ENCODE measurements at places on chromosomes 2 and 18. TPM values are rescaled to one million over a fixed set of nuclear protein-coding genes. Genes with fewer than 3 reads are reported as not detected.

The ABCG8 gene
- not detected for total RNA-seq

The AQP12A gene
- total RNA-seq, result not detected

The IL1R2 gene
- total RNA-seq, result not detected

The MC4R gene
- not detected for total RNA-seq

The PARD6G gene
- 0.18 TPM for total RNA-seq

The COL3A1 gene
- not detected for total RNA-seq

The MC2R gene
- not detected for total RNA-seq

- no peaks in the 10 kb centered on the region for H3K4me1 ChIP-seq
- no peaks in the 10 kb centered on the region for H3K27me3 ChIP-seq
- no peak overlapping the region for H3K27ac ChIP-seq
- DNase-seq, result no peak
Measured at GRCh38 chr2:203412546-203413331, 84.5 kb downstream of the ABI2 start.

DNA sequence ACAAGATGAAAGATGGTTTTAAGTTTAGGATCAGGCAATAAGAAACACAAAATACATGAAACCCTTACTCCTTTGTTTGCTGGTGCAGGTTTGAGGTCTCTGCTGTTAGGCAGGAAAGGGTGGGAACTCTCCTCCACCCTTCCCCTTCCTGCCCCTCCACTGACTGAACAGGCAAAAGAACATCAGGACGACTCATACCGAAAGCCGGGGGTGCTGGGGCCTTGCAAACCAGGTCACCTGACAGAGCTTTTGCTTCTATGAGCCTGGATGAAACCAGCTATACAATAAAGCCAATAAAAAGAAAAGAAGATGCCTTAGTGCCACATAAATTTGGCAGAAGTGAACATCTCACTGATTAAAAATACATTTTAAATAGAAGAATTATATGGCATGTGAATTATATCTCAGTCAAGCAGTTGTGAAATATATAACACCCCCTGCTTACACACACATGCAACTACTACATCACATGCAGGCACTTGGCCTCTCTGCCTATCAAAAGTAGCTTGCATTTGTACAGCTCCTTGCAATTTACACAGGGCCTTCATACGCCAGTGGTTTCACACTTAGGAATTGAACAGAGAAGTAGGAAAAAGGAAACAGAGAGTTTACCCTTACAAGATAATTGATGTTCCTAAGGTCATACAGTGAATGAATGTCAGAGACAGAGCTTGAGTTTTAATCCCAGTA lies 215.1 kb upstream of the TRIB2 start:
- peak; percentile 91 for DNase-seq
- H3K27ac ChIP-seq, result peak overlapping the region; percentile 92
- H3K27me3 ChIP-seq, result no peaks in the 10 kb centered on the region
- peak overlapping the region; percentile 54 for H3K4me3 ChIP-seq
- H3K36me3 ChIP-seq, result peaks cover 46% of the 10 kb centered on the region
- peaks cover 93% of the 10 kb centered on the region for H3K4me1 ChIP-seq

GRCh38 chr18:47323158-47323557 lies 71.7 kb upstream of the SKOR2 start:
- no peak overlapping the region for H3K27ac ChIP-seq
- H3K4me3 ChIP-seq, result no peak overlapping the region
- no peaks in the 10 kb centered on the region for H3K36me3 ChIP-seq
- H3K4me1 ChIP-seq, result peaks cover 4% of the 10 kb centered on the region
- DNase-seq, result no peak

- no peak overlapping the region for H3K4me3 ChIP-seq
- no peak for DNase-seq
- no peaks in the 10 kb centered on the region for H3K4me1 ChIP-seq
Measured at GRCh38 chr2:236395067-236395466, 130.9 kb upstream of the ASB18 start.

- H3K4me1 ChIP-seq, result no peaks in the 10 kb centered on the region
- no peaks in the 10 kb centered on the region for H3K36me3 ChIP-seq
- no peak for DNase-seq
Measured at GRCh38 chr18:37721544-37722522, 156.2 kb upstream of the CELF4 start.

DNA sequence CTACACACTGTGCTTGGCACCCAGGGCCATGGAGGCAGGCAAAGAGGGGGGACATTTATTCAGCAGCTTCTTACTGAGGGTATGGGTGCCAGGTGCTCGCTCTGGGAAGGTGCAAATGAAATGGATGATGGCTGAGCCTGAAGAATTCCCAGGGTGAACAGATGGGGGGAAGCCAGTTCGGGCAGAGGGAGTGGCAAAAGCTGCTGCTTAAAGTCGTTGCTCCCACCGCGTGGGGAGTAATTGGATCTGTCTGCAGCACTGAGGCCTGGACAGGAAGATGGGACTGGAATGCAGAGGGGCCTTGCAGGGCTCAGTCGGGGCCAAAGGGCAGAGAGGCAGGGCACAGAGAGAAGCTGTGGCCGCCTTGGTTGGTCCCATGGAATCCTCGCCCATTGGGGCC lies 51.2 kb downstream of the NEDD4L start:
- no peak overlapping the region for H3K27ac ChIP-seq
- H3K4me1 ChIP-seq, result no peaks in the 10 kb centered on the region
- DNase-seq, result no peak
- H3K4me3 ChIP-seq, result no peak overlapping the region
- no peaks in the 10 kb centered on the region for H3K27me3 ChIP-seq

DNA sequence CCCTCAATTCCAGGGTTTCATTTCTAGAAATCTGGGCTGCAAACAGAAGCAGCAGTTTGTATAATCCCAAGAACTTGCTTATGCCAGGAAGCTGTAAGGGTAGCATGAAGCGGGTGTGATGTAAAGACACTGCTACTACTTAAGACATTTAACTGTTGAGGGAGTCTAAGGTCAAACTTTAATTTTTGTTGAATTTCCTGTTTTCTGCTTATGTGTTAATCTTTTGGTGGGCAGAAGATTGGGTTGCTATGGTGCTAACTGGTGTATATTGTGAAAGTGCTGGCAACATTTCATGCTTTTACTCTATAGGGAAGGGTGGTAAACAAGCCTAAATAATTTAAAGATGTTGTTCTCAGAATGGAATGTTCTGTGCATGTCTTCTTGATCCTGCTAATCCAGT lies 2.7 kb downstream of the NCOA1 start:
- no peak for DNase-seq
- H3K4me3 ChIP-seq, result peak overlapping the region; percentile 5
- H3K36me3 ChIP-seq, result no peaks in the 10 kb centered on the region
- H3K27me3 ChIP-seq, result no peaks in the 10 kb centered on the region

DNA sequence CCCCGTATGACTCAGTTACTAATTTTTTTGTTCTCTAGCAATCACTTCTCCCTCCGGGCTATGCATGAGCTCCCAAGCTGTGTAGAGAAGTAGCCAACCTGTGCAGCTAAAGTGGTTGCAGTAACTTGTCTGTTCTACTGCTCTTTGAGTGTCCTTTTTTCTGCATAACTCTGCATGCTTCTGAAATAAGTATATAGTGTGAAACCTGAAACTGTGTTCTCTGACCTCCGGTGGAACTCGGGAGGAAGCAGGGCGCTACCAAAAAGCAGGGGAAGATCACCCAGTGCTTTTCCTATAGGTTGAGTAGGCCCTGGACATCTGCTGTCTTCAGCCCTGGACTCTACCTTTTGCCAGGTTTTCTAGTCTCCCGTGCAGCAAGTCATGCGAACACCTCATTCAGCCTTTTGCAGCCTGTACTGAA lies 47.8 kb downstream of the PHLPP1 start:
- no peak for DNase-seq
- H3K4me1 ChIP-seq, result peaks cover 8% of the 10 kb centered on the region
- H3K27ac ChIP-seq, result no peak overlapping the region
- no peak overlapping the region for H3K4me3 ChIP-seq
- no peaks in the 10 kb centered on the region for H3K36me3 ChIP-seq

DNA sequence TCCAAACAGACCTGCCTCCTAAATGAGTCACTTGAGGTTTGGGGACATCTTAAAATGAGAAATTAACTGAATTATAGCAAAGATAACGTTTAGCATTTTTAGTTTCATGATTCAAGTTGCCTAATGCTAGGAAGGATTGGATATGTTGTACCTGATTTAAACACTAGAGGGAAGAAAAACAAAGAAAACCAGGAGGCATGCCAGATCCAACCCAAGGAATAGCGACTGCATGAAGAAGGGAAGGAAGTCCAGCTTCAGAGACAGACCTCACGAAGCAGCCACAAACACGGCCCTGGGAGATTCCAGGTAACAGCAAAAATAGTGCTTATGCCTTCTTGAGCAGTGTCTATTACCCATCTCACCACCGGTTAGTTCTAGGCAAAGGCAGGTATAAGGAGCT lies 499.9 kb upstream of the SPHKAP start:
- no peaks in the 10 kb centered on the region for H3K36me3 ChIP-seq
- H3K27me3 ChIP-seq, result no peaks in the 10 kb centered on the region
- H3K4me3 ChIP-seq, result no peak overlapping the region

DNA sequence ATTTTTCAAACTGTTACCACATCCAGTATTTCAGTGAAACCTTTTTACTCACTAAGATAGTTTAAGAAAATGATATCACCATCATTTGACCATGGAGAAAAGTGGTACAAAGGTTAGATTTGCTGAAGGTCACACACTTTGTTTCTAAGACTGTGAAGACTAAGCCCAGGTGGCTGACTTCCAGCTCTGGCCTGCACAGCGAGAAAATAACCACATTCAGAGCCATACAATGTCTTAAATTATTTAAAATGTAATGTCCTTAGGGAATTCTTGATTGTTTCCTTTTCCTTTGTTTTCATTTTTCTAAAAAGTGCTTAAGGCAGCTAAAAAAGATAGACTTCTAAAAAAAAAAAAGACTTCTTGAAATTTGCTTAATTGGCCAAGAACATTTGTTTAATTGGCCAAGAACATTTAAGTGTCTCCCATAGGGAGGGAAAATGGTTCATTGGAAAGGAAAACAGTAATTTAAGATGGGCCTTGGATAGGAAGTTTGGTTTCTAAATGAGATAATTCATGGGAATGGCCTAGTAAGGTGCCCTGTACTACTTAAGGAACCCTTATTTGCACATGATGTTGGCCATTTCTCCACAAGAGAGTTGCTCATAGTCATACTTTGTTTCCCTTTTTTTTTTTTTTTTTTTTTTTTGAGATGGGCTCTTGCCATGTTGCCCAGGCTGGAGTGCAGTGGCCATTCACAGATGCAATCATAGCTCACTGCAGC lies 45.2 kb downstream of the CYP1B1 start:
- H3K4me3 ChIP-seq, result no peak overlapping the region
- no peak for DNase-seq
- H3K4me1 ChIP-seq, result no peaks in the 10 kb centered on the region
- no peaks in the 10 kb centered on the region for H3K36me3 ChIP-seq

DNA sequence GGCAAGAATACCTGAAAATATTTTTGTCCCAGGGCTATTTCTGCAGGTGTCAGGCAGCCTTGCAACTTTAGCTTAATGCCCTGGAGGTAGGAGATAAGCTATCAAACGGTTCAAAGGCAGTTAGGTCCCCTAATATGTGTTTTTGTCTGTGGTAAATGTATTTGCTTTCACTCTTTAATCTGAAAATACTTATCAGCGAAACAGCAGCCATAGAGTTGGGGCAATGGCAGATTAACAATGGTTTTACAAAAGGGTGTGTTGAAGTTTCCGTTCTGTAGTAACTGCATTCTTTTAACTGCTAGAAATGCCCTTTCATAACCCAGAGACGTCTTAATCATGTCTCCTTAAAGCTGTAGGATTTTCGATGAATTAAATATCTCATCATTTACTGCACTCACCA lies 265.0 kb upstream of the TRIB2 start:
- DNase-seq, result no peak
- H3K4me3 ChIP-seq, result peak overlapping the region; percentile 65
- H3K36me3 ChIP-seq, result peaks cover 2% of the 10 kb centered on the region

DNA sequence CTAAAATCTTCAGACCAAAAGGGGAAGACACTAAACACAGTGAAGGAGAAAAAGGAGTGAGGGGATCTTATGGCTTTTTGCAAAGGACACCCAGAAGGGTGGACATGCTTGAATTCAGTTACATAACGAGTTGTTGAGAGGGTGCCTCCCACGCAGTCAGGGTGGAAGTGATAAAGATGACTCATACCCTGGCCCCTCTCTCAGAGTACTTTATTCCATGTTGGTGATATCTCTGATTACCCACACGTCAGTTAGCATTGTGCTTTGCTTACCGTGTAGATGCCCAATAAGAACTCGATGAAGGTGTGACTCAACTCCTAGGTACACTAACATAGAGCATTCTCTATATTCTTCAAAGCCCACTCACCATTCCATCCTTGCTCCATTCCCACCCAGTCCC lies 44.4 kb downstream of the EN1 start:
- DNase-seq, result no peak
- no peaks in the 10 kb centered on the region for H3K36me3 ChIP-seq
- H3K27ac ChIP-seq, result no peak overlapping the region
- H3K4me3 ChIP-seq, result no peak overlapping the region
- H3K4me1 ChIP-seq, result no peaks in the 10 kb centered on the region

DNA sequence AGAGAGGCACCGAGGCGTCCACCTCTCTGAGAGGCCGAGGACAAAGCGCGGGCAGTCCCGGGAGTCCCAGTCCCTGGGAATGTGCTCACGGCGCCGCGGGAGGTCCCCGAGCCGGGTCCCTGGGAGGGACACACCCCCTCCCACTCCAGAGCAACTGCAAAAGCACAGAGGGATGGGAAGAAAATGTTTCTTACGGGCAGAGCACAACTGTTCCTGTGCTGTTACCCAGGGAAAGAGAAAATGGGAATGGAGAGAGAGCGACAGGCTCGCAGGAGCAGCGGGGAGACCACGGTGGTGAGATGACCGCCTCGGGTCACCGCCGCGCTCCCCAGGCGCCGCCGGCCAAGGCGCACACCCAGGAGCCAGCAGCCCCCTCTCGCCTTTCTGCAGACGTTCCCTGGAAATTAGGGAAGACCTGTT lies 1.2 kb upstream of the BCL11A start:
- peak overlapping the region; percentile 72 for H3K4me3 ChIP-seq
- H3K27ac ChIP-seq, result no peak overlapping the region
- no peaks in the 10 kb centered on the region for H3K36me3 ChIP-seq
- H3K27me3 ChIP-seq, result peaks cover 64% of the 10 kb centered on the region
- DNase-seq, result no peak
